ENCODE measurements at places on chromosomes 5 and 9.

DNA sequence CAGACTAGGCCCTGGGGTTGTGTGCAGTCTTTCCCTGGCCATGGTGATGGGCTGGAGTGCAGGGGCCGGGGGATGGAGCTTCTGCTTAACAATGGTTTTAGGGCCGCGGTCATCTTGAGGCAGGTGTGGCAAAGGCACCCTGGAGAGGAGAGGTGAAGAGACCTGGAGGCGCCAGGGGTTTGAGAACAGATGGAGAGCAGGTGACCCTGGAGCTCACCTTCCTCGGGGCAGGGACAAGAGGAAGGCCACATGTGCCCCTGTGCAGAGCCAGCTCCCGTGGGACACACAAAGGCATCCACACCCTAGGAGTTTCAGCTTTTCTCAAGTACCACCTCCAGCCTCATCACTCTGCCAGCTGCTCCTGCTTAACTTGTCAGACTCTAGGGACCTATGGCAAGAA lies 46.4 kb upstream of the SH3GL2 start:
- DNase-seq = no peak

DNA sequence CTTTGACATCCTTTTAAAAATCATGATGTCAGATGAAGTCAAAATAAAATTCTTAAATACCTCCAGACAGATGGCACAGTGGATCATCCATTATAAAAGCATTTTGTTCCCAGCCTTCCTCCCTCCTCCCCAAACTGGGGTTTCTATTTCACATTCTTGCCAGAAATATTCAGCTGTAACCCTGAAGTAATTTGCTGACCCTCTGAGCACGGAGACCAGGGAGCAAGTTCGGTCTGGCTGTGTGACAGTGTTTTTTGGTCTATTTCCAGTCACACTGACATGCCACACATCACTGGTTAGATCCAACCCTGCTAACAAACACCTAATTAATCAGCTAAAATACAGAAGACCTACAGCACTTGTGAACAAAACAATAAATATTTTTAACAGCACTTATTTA lies 126.2 kb upstream of the DMRT1 start:
- DNase-seq = no peak

GRCh38 chr9:117121316-117121715 lies 293.5 kb downstream of the ASTN2 start:
- no peak for DNase-seq

DNA sequence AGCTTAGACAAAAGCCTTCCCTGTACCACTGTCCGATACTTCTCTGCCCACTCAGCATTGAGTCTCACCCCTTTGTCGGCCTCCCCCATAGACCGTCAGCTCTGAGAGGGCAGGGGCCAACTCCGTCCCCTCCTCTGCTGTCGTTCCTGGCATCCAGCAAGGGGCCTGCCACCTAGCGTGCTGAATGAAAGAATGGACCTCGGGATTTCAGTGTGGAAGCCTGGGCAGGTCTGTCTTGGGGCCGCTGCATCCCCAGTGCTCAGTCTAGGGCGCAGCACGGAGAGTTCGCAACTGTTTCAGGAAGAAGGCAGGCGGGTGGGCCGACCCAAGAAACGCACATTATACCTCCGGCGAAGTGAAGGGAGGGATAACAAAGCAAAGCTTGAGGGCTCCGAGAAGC lies 1.5 kb upstream of the TOR1B start:
- DNase-seq = no peak

- no peak for DNase-seq
Observed at GRCh38 chr9:24436761-24437160, 108.9 kb downstream of the IZUMO3 start.

DNA sequence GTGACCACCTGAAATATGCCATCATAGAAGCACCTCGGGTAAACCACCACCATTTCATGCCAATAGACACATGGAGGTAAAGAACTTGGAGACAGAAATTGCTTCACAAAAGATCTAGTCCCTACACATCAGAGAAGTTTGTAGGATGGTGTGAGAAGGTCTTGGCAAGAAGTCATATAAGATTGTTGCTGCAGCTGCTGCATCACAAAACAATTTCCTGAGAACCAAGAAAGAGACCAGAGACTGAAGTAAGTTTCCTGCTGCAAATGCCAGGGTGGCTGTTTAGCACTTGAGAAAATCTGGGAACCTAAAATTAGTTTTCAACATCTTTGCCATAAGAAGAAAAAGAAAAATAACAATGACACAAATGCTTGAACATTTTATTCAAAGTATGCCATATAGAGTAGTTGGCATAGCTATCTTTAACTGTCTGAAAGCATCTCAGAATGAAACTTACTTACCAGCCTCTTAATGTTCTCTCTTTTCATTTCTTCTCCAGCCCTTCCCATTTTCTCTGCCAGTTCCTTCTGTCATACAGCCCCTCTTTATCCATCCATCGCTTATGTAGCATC lies 114.3 kb downstream of the KCTD16 start:
- no peak for DNase-seq

DNA sequence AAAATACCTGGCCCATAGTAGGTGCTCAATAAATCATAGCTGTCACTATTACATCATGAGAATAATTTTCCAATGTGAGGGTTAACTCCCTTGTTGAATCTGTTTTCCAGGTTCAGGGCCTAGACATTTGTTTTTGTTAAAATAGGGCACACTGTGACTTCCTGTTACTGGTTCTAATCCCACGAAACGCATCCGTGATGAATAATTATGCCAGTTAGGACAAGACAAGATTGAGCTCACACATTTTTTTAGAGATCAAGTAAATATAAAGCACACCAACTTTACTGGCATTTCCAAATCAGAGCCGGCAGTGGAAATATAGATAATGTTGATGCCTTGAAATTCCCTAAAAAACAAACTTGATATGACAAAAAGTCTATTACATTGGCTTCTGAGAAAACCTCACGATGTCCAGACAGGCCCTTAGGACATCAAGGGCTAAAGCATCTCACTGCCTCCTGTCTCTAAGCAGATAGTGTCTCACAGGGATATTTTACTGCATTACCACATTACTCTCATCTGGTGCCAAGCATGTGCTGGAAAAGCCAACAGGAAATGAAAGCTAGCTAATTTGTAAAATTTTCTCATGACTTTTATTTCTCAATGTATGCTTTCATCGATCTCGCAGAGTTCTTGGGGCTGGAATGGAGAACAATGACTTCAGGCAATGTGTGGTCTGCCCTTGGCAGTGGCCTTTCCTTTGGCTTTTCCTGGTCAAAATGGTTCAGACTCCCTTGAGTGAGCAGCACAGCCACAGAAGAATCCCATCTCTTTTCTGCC lies 414.3 kb upstream of the PAPPA start:
- no peak for DNase-seq

DNA sequence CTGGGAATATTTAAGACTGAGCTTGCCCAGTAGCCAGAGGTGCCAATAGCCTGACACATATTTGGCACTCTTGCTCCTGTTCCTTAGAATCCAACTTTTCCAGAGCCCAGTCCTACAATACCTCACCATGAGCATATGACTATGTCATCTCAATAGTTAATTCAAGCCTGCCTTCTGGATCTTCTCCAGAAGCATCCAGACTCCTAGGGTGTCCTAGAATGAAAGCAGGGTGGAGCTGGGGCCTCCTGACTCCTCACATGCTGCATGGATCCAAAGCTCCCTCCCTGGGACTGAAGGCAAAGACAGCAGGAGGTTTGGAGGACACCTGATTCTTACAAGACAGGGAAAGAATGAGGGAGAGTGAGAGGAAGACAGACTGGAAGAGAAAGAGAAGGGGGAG lies 37.9 kb downstream of the SH3TC2 start:
- no peak for DNase-seq

DNA sequence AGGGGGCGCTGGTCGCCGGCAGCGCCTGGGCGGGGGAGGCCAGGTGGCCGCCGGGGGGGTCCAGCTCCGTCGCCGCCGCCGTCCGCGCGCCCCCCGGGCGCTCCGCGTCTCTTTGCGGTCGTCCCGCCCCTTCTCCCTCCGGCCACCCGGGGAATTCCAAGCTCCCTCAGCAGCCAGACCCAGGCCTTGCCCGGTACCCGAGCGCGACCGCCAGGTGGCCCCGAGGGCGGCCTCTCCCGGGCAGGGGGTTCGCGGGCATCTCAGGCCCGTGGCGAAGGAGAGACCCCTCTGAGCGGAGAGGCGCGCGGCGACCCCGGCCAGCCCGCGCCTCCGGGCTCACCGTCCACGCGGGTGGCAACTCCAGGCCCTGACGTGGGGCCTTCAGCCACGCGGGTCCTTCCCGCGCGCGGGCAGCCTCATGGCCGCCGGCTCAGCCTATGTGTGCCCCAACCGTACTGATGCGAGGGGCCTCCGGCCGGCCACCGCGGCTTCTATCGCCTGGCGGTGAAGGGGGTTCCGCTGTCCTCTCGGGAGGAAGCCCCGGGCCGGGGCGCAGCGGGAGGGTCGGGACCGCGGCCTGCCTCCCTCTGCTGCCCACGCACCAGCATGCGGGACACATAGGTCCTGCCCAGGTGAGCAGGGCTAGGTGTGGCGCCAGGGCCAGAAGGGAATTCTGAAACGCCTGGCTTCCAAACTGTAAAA lies 529 bp upstream of the NRARP start:
- no peak for DNase-seq

GRCh38 chr5:169988947-169989346 lies 8.7 kb upstream of the INSYN2B start:
- DNase-seq = no peak

DNA sequence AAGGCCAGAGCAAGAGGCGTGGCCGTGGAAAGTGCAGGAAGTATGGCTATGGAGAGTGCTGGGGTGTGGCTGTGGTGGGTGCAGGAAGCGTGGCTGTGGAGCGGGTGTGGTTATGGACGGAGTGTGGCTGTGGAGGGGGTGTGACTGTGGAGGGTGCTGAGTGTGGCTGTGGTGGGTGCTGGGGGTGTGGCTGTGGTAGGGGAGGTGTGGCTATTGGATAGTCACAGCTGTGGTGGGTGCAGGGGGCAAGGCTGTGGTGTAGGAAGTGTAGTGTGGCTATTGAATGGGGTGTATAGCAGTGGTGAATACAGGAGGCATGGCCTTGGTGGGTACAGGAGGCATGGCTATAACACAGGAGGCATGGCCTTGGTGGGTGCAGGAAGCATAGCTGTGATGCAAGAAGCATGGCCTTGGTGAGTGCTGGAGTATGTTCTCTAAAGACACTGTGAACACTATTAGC lies 40.8 kb upstream of the SPATA31C2 start:
- peak; percentile 31 for DNase-seq

- no peak for DNase-seq
Observed at GRCh38 chr5:45385321-45386058, 310.7 kb downstream of the HCN1 start.

DNA sequence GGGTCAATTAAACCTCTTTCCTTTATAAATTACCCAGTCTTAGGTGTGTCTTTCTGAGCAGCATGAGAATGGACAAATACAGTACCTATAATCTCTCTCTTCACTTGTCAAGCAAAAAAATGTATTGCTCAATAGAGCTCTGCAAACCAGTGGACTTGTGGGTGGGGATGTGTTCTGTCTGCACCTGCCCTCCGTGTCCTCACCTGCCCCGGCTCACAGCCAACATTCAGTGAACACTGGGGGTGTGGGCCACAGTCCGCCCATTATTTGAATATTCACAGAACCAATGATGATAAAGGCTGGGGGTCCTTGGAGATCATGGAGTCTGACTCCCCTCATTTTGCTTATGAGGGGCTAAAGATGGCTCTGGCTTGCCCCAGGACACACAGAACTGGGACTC lies 36.9 kb upstream of the MED27 start:
- no peak for DNase-seq
